ENCODE measurements at places on chromosomes 7 and 10.

GRCh38 chr7:128000048-128000447, 31.2 kb downstream of the LRRC4 start:
- DNase-seq: no peak

- peak; percentile 88 for DNase-seq
Observed at GRCh38 chr10:71835671-71836595, 15.1 kb downstream of the PSAP start.

GRCh38 chr10:71727738-71728737, 8.5 kb upstream of the C10orf105 start:
- peak; percentile 78 for DNase-seq

DNA sequence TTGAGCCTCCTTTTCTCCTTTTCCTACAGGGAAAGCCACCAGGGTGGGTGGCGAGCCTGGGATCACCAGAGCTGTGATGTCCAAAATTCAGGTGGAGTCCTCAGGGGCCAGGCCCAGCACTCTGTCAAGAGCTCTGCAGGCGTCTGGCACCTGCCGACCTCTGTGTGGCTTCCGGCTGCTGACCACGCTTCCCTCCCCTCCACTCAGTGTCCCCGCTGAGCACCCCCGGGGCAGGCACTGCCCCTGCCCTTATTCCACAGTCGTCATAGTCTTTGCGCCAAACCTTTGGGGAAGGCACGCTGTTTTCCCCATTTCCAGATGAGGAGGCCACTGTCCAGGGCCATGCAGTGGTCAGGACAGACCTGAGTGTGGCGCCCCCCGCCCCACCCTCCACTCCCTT, 7.5 kb downstream of the MTG1 start:
- DNase-seq: no peak

GRCh38 chr7:50513166-50513871, 51.9 kb downstream of the DDC start:
- no peak for DNase-seq

DNA sequence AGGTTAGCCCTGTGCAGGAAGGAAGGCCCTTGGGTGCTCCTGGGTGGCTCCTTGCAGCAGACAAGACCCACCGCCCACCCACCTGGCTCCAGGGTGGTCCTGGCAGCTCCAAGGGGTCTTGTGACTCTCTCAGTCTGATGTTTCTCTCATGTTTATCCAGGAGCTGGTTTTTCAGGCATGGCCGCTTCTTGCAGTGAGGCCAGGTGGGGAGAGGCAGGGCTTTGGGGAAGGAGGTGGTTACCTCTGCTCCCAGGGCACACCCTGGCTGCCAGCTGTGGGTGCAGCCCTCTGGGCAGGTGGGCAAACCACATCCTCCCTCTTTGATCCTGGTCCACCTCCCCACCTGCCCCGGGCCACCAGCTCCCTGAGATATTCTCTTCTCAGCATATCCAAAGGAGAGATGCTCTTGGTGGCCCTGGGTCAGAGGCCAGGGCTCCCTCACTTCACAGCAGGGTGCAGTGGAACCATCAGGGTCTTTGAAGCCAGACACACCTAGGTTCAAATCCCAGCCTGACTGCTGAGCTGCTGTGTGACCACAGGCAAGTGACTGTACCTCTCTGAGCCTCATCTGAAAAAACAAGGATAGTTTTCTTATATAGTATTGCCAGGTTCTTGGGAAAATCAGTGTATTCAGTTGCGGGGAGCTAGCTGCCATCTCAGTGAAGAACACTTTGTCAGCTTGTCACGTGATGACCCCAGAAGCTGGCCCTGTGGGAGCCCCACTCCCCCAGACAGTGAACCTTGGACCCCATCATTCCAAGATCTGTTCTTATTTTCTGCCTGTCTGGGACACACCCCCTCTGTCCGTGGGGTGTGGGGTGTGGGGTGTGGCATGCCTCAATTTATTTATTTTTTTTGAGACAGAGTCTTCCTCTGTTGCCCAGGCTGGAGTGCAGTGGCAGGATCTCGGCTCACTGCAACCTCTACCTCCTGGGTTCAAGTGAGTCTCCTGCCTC, 11.5 kb downstream of the GTF2IRD1 start:
- no peak for DNase-seq

GRCh38 chr7:92657391-92657790, 67.2 kb upstream of the FAM133B start:
- DNase-seq: no peak

DNA sequence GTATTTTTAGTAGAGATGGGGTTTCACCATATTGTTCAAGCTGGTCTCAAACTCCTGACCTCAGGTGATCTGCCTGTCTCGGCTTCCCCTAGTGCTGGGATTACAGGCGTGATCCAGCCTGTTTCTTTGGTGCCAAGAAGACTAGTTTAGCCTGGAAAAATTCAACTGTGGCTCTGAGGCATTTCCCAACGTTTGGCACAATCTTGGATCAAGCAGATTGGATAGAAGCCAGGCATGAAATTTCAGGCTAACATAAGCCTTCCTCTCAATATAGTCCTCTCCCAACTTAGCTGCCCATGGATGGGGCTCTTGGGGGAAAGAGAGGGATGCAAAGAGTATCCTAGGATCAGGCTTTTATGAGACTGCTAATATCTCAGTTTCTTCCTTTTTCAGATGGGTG, 53.8 kb downstream of the APBB1IP start:
- no peak for DNase-seq

DNA sequence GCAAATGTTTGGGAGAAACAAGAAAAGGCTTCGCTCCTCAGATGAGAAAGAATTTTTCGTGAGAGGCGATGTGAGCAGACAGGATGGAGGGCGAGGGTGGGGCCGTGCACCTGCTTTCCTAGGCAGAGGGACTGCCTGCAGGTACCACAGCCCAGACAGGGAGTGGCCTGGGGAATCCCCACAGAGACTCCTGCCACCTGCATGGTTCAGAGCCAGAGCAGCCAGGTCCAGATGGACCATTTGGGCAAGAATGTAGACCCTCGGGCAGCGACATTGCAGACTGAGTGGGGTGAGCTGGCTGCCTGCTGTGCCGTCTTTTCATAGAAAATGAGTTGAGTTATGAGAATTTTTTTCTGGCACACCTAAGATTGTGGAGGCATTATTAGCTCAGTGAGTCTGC, 216.8 kb downstream of the SNX10 start:
- DNase-seq: no peak

DNA sequence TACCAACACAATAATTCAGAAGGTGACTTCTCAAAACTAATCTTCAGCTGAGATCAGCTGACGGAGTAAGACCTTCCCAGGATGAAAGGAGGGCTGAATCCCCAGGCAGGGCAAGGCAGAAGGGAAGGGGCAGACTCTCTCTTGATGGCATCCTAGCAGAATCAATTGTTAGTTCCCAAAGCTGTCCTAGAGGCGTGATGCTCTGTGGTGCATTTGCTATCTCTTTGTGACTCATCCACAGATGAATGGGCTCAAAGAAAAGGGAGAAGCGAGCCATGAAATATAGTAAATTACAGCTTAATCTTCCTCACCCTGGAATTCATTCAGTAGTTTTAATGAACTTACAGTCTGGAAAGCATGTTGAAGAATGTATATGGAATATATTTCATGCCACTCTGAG, 37.2 kb downstream of the PDE1C start:
- DNase-seq: no peak

DNA sequence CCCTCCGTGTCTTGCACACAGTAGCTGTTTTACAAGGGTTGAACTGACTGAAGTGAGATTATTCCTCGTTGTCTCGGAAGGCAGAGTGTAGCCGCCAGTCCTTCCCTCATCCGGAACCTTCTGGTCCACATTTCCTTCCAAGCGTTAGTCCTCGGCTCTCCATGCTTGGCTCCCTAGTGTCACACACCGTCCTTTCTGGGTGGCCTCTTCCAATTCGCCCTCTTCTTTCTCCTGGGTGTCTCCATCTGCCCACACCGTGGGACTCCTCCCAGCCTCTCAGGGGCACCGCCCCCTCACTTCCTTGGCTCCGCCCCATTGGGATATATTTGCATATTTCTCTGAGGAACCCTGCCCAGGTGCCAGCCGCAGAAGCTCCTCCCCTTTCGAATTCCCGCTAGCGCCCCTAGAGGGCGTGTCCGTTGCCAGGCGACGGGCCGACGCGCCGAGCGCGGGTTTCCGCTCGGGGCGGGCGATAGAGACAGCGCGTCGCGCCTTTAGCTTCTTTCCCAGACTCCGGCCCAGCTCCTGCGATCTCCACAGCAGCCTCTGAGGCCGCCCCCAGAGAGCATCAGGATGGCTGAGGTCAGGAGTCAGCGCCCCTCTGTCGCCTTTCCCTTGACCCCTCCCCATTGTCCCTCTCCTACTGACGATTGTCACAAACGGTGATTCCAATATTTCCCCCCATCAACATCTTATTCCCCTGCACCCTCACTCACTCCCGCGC, at the start of gene CFAP58:
Gene CFAP58, plus strand, starts transcription at position 509 of the 724 bp plus-strand sequence. Its CDS starts 65 bp downstream, at position 574.
- DNase-seq: peak; percentile 80

DNA sequence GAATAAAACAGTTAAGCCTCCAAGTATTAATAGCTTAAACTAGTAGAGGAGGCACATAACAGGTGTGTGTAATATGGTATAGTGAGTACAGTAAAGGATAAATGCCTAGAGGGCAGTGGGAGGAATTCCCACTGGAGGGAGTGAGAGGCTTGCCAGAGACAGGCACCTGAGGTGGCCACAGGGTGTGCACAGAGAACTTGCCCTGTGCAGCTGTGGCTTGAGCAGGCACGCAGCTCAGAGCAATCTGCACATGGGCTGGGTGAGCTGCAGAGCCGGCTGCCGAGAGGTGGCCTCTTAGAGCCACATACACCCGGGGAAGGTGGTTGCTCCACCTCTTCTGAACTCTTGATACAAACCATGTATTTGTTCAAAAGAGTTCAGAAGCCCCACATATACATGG, 237.1 kb downstream of the COBL start:
- no peak for DNase-seq

- no peak for DNase-seq
Observed at GRCh38 chr7:155021699-155022145, 18.8 kb upstream of the PAXIP1 start.

- no peak for DNase-seq
Observed at GRCh38 chr7:144038887-144039286, 9.9 kb upstream of the OR2A5 start.

DNA sequence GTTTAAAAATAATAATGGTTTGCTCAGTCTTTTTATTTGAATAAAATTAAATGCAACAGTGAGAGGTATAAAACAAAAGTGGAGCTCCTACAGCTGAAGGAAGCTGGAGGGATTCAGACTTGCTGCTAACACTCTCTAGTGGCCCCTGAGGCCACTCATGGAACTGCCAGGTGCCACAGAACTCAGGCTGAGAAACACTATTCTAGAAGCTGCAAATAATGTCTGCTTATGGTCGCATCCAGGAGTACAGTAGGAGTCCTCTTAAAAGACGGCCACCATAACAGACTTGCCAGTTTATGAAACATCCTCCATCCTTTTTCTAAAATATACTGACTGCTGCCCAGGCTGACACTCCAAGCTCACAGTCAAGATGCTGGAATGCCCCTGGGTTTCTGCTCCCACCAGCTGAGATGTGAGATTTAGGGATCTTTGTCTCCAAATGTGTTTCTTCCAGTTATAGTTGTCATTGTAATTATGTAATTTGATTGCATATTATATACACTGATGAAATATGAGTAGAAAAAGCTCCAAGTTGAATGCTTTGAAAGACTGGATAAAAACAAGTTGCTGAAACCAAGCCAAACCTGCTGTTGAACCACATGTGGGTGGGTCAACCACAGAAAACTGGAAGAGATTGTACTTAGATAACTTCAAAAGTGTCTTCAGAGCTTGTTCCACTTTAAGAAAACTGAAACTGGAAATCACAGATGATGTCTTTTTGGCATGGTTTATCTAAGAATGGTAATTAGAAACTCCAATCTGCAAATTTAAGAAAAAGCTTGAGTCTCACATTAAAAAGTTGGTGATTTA, 213.7 kb upstream of the AOAH start:
- no peak for DNase-seq

DNA sequence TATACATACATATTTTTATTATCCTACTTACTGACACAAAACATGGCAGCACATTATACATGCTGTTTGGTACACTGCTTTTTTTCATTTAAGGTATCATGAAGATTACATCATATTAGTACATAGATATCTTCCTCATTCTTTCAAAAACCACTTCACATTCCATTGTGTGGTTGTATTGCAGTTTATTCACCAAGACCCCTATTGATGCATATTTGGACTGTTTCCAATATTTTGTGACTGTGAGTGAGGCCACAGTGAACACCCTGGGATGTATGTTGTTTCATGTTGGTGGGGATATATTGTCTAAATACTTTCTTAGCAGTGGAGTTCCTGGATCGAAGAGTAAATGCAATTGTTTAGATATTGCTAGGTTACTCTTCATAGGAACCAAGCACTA, 39.0 kb downstream of the TFAM start:
- no peak for DNase-seq

- no peak for DNase-seq
Observed at GRCh38 chr7:52940481-52940880, 95.0 kb upstream of the POM121L12 start.

GRCh38 chr7:151671514-151671913, 151.8 kb upstream of the RHEB start:
- DNase-seq: no peak

GRCh38 chr7:79673969-79674368, 220.5 kb upstream of the MAGI2 start:
- no peak for DNase-seq

DNA sequence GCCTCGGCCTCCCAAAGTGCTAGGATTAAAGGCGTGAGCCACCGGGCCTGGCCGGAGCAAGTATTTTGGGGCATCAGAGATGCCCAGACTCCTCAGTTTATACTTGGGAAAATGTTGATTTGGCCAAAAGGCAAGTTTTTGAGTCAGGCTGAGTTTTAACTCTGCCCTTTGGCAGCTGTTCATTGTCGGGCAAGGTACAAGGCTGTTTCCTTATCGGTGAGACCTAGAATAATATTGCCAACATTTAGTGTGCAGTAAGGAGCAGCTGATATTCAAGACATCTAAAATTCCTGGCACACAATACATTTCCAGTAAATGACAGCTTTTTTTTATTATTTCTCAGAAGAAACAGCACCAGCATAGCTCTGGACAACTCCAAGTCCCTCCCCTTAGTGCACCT, 147.6 kb upstream of the C7orf33 start:
- DNase-seq: no peak

- peak; percentile 38 for DNase-seq
Observed at GRCh38 chr7:101094791-101095375, 9.6 kb downstream of the TRIM56 start.
